ENCODE measurements at places on chromosomes 12 and 14.

DNA sequence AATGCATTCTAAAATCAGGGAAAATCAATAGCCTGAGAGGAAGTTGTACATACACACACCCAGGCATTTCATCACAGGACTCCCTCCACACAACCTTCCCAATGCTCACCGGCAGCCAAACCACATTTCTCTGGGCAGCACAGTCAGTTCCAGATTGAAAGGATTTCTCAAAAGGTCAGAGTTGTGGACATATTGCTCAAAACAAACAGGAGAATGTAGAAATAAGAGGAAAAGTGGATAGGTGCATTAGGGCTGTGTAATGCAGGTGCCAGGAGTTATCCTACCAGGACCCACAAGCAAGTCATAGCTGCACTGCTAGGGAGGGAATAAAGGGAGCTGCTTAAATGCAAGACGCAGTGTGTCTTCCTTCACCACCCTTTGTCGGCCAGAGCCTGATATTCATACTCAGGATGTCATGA is 62.9 kb downstream of the GCH1 start:
- no peak for DNase-seq

- DNase-seq = no peak
Measured at GRCh38 chr14:31927348-31927832, 149.7 kb upstream of the ARHGAP5 start.

- DNase-seq = peak; percentile 57
Measured at GRCh38 chr12:113184098-113184899, 979 bp downstream of the DDX54 start.

- DNase-seq = peak; percentile 79
Measured at GRCh38 chr12:66694666-66695613, 16.1 kb upstream of the GRIP1 start.

GRCh38 chr12:125738211-125738610 is 673.0 kb downstream of the AACS start:
- no peak for DNase-seq

- DNase-seq = no peak
Measured at GRCh38 chr14:67582061-67582460, 18.0 kb downstream of the PIGH start.

Measured in NCI-H146 (cell line).